Activated CD8-positive, alpha-beta memory T cell treated with anti-CD3 and anti-CD28 coated beads for 4 hours (primary cell): ENCODE measurements at places on chromosomes 1 and 21.

DNA sequence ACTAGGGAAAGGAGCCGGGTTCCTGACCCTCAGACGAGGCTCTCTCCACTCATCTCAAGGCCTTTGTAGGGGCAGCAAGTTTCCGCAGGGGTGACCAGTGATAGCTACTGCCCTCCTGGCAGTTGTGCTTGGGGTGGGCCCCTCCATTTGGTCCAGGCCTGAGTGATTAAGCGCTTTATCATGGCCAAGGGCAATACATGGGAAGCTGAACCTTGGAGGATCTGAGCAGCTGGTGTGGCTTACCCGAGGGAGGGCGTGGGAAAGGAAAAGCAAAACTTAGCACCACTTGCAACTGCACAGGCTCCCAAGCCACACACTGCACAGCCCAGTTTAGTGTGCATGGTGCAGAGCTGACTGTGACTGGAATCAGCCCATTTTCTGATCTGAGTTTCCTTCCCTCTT lies 47.8 kb downstream of the GADD45A start:
- no peak for DNase-seq

GRCh38 chr1:232385221-232385620 lies 244.7 kb downstream of the SIPA1L2 start:
- no peak for DNase-seq

DNA sequence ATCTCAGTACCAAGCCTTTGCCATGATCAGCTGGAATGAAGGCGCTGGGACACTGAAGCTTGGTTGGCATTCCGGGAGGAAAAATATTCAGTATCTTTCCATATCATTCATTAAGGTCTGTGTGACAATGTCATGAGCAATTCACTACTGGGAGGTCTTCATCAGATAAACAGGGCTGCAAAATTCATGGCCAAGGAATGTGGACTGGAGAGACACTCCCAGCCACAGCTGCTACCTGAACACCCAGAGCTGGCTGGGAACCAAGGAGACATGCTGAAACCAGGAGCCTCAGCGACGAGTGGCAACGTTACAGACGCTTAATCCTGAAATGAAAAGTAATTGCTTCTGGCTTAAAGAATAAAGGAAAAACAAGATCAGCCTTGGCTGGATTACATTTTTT lies 30.6 kb upstream of the DDAH1 start:
- DNase-seq, result no peak

GRCh38 chr1:183550915-183551314 lies 39.3 kb downstream of the NCF2 start:
- no peak for DNase-seq

GRCh38 chr1:29880556-29880955 lies 644.2 kb downstream of the PTPRU start:
- DNase-seq, result no peak

DNA sequence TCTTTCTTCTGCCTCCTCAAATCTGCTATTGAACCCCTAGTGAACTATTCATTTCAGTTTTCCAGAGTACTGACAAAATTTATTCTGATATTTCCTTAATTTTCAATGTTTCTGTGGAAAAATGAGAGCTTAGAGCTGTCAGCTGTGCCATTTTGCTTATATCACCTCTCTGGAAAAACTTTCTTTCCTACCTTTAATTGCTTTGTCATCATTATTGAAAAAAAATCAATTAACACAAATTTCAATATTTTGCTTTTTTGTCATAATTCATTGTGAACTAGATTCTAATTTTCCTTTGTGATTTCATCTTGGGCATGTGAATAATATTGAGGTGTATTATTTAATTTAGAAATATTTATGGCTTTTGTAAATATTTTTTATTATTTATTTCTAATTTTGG lies 126.5 kb downstream of the C1orf94 start:
- no peak for DNase-seq
